A549 treated with Hydrocortisone at 1 μM for 4 hours (cell line): ENCODE measurements at places on chromosomes 13 and 19. TPM values are rescaled to one million over a fixed set of nuclear protein-coding genes. Genes with fewer than 3 reads are reported as not detected.

Gene SMAD9
- total RNA-seq = 0.03 to 0.18 TPM (median 0.09 TPM) in 5 replicates

Gene DHDH
- total RNA-seq = 0.60 to 1.7 TPM (median 1.6 TPM) in 5 replicates

Gene AP1M2
- total RNA-seq = 29.1 to 51.6 TPM (median 39.6 TPM) in 5 replicates

Gene GRIN2D
- total RNA-seq = 6.5 to 8.9 TPM (median 7.6 TPM) in 5 replicates

Gene ZSCAN4
- not detected in 5 replicates for total RNA-seq

Gene PLPPR3
- 2.5 to 5.6 TPM (median 3.7 TPM) in 5 replicates for total RNA-seq

Gene TPT1
- 1,722 to 2,343 TPM (median 2,251 TPM) in 5 replicates for total RNA-seq

Gene CYP4F11
- 4.9 to 7.0 TPM (median 5.2 TPM) in 5 replicates for total RNA-seq

Gene COL5A3
- 2.7 to 4.3 TPM (median 3.0 TPM) in 5 replicates for total RNA-seq

Gene PAN3
- 6.1 to 8.5 TPM (median 7.4 TPM) in 5 replicates for total RNA-seq

Gene BLOC1S3
- total RNA-seq = 25.7 to 31.9 TPM (median 29.7 TPM) in 5 replicates

Gene ATP4B
- total RNA-seq = not detected in 5 replicates

Gene SRRM5
- total RNA-seq = 0.71 to 0.94 TPM (median 0.84 TPM) in 5 replicates

Gene LRRC25
- not detected in 5 replicates for total RNA-seq
